Activated T-cell treated with anti-CD3 and anti-CD28 coated beads, Interleukin-2, amount 50 U/mL, for 72 hours (primary cell): ENCODE measurements at places on chromosomes 11 and 22. TPM values are rescaled to one million over a fixed set of nuclear protein-coding genes. Genes with fewer than 3 reads are reported as not detected.

- H3K4me1 ChIP-seq = no peaks in the 10 kb centered on the region
- no peak overlapping the region for H3K27ac ChIP-seq
- H3K36me3 ChIP-seq = no peaks in the 10 kb centered on the region
- H3K27me3 ChIP-seq = peaks cover 5% of the 10 kb centered on the region
- no peak for DNase-seq
These were observed 489.6 kb downstream of the MN1 start for GRCh38 chr22:27311698-27312550.

OR52H1 gene
- not detected for total RNA-seq

GRCh38 chr11:45233121-45233803 lies 52.9 kb downstream of the SYT13 start:
- H3K4me1 ChIP-seq = no peaks in the 10 kb centered on the region
- no peak overlapping the region for H3K27ac ChIP-seq
- no peak overlapping the region for H3K4me3 ChIP-seq
- H3K27me3 ChIP-seq = peaks cover 29% of the 10 kb centered on the region
- DNase-seq = peak; percentile 66
- H3K36me3 ChIP-seq = no peaks in the 10 kb centered on the region

DNA sequence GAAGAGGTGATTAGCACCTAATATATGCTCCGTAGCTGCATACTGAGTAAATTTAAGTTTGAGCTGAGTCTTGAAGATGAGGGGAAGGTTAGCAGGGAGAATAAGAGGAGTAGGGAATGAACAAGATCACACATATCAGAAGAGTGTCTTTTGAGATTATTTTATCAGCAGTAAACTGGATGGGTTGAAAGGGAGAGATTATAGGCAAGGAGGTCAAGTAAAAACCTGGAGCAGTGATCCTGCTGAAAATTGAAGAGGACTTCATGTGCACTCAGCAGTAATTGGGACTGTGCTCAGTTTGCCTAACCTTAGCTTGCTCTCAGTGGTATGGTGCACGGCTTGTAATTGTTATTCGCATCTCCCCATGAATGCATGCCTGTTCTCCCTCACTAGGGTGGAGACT lies 79.5 kb upstream of the PICALM start:
- peaks cover 33% of the 10 kb centered on the region for H3K4me1 ChIP-seq
- peaks cover 16% of the 10 kb centered on the region for H3K27me3 ChIP-seq
- no peak overlapping the region for H3K4me3 ChIP-seq
- H3K27ac ChIP-seq = no peak overlapping the region
- no peaks in the 10 kb centered on the region for H3K36me3 ChIP-seq
- no peak for DNase-seq

- H3K36me3 ChIP-seq = no peaks in the 10 kb centered on the region
- H3K27ac ChIP-seq = no peak overlapping the region
- H3K4me1 ChIP-seq = no peaks in the 10 kb centered on the region
- H3K27me3 ChIP-seq = no peaks in the 10 kb centered on the region
These were observed 347.8 kb downstream of the CNTN5 start for GRCh38 chr11:99368583-99368982.

- H3K27ac ChIP-seq = peak overlapping the region; percentile 46
- H3K36me3 ChIP-seq = peaks cover 2% of the 10 kb centered on the region
- no peaks in the 10 kb centered on the region for H3K27me3 ChIP-seq
- H3K4me1 ChIP-seq = no peaks in the 10 kb centered on the region
- no peak overlapping the region for H3K4me3 ChIP-seq
- DNase-seq = no peak
These were observed 27.5 kb upstream of the PLAAT3 start for GRCh38 chr11:63641727-63642126.

GRCh38 chr11:13012056-13012661 lies 3.0 kb downstream of the RASSF10 start:
- no peaks in the 10 kb centered on the region for H3K36me3 ChIP-seq
- H3K4me3 ChIP-seq = no peak overlapping the region
- no peaks in the 10 kb centered on the region for H3K4me1 ChIP-seq

DNA sequence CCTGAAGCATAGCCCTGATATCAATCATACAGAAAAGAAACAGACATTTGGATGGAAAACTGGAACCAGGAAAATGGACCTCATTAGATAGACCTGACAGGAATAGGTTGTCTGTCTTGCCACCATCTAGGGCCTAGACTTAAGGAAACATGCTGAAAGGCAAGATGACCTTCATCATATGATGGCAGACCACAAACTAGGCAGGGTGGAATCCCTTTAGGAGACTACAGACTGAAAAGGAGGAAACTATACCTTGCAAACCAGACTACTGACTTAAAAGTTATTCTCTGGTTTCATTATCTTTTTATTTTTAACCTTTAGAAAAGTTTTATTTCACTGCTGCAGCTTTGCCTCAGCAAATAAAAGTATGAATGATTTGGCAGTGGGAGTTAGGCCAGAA lies 20.3 kb downstream of the SBF2 start:
- no peaks in the 10 kb centered on the region for H3K27me3 ChIP-seq
- H3K27ac ChIP-seq = no peak overlapping the region
- no peak for DNase-seq
- H3K4me3 ChIP-seq = no peak overlapping the region
- no peaks in the 10 kb centered on the region for H3K36me3 ChIP-seq

DNA sequence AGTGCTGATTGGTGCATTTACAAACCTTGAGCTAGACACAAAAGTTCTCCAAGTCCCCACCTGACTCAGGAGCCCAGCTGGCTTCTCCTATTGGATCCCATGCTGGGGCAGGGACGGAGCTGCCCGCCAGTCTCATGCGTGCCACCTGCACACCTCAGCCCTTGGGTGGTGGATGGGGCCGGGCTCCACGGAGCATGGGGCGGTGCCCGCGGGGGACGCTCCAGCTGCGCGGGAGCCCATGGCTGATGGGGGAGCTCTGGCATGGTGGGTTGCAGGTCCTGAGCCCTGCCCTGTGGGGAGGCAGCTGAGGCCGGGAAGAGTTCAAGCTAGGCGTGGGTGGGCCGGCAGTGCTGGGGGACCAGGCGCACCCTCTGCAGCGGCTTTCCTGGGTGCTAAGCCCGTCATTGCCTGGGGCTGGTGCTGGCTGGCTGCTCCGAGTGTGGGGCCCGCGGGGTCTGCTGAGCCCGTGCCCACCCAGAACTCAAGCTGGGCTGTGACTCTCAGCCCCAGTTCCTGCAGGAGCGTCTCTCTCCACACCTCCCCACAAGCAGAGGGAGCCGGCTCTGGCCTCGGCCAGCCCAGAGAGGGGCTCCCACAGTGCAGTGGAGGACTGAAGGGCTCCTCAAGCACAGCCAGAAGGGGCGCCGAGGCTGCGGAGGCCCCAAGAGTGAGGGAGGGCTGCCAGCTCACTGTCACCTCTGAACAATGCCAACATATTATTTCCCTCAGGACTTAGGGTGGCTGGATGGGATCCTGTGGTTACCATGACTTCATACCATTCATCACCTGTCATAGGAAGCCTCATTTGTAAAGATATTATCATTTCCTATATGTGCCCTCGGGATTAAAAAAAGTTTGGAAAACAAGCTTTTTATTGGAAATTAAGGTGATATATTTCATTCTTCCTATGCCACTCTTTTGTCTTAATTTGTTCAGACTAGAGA lies 688.7 kb downstream of the ETS1 start:
- no peak overlapping the region for H3K27ac ChIP-seq
- no peak overlapping the region for H3K4me3 ChIP-seq
- H3K36me3 ChIP-seq = no peaks in the 10 kb centered on the region
- H3K4me1 ChIP-seq = no peaks in the 10 kb centered on the region
- DNase-seq = no peak

KDM4D gene
- total RNA-seq = 1.8 TPM

GRCh38 chr11:7677071-7677470 lies 3.8 kb upstream of the CYB5R2 start:
- peaks cover 25% of the 10 kb centered on the region for H3K4me1 ChIP-seq
- peaks cover 5% of the 10 kb centered on the region for H3K36me3 ChIP-seq
- H3K27ac ChIP-seq = no peak overlapping the region
- peaks cover 70% of the 10 kb centered on the region for H3K27me3 ChIP-seq
- H3K4me3 ChIP-seq = no peak overlapping the region

DNA sequence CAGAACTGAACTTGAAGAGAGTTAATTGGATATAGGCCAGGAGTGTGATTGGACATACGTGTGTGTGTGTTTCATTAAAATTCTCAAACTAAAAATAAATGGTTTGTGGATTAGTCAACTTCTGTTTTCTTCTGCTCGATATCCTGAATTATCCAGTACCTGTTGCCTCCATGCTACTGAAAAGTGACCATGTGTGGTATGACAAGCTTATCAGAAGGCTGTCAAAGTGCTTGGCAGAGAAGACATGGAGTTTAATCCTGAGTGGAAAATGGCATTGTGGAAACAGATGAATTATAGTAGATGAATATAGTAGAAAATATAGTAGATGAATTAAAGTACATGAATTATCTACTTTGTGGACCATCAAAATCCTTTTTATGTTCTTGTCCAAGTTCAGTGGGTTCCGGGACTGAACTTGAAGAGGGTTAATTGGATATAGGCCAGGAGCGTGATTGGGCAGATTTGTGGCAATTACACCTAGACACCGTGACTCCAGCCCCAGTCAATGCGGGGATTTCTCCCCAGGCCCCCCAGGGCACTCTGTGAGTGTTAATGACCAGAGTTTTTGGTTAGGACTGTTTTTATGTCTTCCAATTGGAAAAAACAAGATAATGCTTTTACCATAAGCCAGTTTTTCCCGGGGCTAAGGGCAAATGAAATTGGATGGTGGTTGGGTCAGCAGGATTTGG lies 30.1 kb downstream of the GRAMD1B start:
- H3K4me3 ChIP-seq = no peak overlapping the region
- no peaks in the 10 kb centered on the region for H3K27me3 ChIP-seq
- H3K36me3 ChIP-seq = peaks cover 8% of the 10 kb centered on the region
- DNase-seq = no peak
- peaks cover 55% of the 10 kb centered on the region for H3K4me1 ChIP-seq

GRCh38 chr11:27541790-27542189 lies 35.2 kb upstream of the LIN7C start:
- H3K4me1 ChIP-seq = no peaks in the 10 kb centered on the region
- no peaks in the 10 kb centered on the region for H3K27me3 ChIP-seq
- no peak for DNase-seq
- no peak overlapping the region for H3K27ac ChIP-seq

DNA sequence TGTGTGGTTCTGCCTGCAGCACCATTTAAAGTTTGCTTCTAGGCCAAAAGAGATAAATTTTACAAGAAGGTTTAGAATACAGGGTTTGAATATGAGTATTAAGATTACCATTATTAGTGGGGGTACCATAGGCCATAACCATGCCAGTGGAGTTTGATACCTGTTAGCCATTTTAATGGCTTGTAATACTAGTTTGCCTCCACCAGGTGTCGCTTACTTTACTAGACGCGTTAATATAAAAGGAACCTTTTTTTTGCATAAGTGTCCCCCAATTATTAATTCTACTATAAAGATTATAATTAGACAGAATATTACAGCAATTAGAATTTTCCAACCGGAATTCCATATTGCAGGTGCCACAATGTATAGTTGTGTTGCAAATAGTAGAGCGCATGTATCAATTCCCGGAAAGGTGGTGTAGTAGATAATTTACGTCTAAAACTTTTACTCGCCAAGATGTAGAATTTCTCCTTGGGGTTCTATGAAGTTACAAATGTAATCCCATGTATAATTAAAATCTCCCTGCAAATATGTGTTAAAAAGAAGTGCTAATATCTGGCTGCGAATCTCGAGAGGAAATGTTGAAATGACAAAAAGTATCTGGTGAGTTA lies 16.1 kb downstream of the MS4A6E start:
- DNase-seq = peak; percentile 6
- no peaks in the 10 kb centered on the region for H3K36me3 ChIP-seq
- H3K4me1 ChIP-seq = no peaks in the 10 kb centered on the region
- H3K27ac ChIP-seq = no peak overlapping the region
